ENCODE measurements at places on chromosomes 5 and 9. TPM values are rescaled to one million over a fixed set of nuclear protein-coding genes. Genes with fewer than 3 reads are reported as not detected.

The DOCK2 gene
- 0.23 TPM for total RNA-seq

The ARRDC3 gene
- total RNA-seq = 13.6 TPM

The PRDM12 gene
- total RNA-seq = 0.12 TPM

The EIF4E1B gene
- not detected for total RNA-seq

The RANBP6 gene
- 12.8 TPM for total RNA-seq

The PARP8 gene
- total RNA-seq = 0.68 TPM
